Activated CD8-positive, alpha-beta memory T cell treated with anti-CD3 and anti-CD28 coated beads, Interleukin-2, amount 10 ng/mL, durations not matched to agents 7 days and 5 days (primary cell): ENCODE measurements at places on chromosomes 1 and 21. TPM values are rescaled to one million over a fixed set of nuclear protein-coding genes. Genes with fewer than 3 reads are reported as not detected.

DNA sequence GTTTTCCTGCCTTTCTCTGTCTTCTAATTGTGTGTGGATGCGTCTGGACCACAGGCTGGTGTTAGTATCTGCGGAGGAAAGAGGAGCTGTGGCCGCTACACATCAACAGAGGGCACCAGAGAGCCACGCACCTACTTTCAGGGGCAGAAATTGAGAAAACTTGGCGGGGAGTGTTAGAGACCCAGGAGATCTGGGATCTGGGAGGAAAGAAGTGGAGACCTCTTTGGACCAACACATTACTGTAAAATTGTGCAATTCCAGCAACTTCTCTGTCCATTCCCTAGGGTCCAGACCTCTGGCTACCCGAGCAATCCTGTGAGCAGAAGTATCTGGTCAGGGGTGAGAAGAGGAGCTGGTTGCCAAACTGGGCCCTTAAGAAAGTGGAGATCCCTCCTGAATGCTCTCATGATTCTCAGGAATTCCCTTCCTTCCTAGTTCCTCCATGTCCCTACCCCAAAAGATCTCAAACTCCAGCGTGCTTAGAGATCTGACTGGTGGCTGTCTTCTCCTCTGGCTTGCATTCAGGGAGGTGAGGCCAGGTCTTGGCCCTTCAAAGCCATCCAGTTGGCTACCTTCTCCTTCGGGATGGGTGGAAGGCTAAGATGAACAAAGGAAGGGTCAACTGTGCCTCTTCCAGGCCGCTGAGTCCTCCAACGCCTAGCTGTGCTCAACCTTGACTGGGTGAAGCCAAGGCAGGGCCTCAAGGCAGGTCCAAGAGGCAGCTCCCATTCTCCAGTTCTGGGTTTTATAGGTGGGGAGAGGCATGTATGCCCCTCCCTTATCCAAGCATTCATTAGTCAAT lies 1.2 kb upstream of the KIRREL1 start:
- DNase-seq: peak; percentile 47

GRCh38 chr1:12442217-12442616 lies 175.8 kb downstream of the DHRS3 start:
- no peak for DNase-seq

Gene C1orf56
- total RNA-seq: 1.2 TPM

Gene TNFRSF25
- 71.6 TPM for total RNA-seq

GRCh38 chr1:221431068-221431651 lies 310.7 kb downstream of the DUSP10 start:
- DNase-seq: no peak

Gene FTCD
- not detected for total RNA-seq

DNA sequence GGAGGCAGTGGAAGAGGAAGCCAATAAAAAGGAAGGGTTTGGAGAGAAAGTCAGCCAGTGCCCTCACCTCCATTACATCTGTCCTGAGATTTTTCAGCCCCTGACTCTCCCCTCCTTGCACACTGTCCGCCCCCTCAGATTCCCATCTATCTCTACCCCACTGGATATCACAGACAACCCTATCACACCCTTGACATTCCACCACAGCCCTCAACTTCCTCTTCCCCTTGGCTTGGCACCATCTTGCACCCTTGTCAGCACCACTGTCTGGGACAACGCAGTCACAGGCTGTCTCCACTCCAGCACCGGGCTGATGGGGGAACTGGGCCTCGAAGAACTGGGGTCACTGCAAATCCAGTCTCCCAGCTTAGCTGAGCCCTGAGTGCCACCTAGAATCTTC lies 14.2 kb upstream of the PLEKHA6 start:
- DNase-seq: no peak

- peak; percentile 74 for DNase-seq
Observed at GRCh38 chr1:53485478-53486394, 26.5 kb downstream of the DMRTB1 start.

DNA sequence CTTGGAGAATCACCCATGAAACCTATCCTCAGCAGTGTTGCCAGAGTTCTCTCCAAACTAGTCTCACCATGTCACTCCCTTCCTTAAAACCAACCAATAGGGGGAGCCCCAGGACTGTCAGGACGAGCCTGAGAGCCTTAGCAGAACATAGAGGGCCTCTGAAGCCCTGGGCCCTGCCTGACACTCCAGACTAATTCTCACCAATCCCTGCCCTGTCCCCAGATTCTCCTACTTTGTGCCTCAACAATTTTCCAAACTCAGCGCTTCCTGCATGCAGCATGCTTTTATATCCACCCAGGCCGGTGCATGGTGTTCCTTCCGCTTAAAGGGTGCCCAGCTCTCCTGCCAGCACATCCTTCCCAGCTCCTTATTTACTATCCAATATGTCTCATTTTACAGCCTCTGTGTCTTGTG lies 42.7 kb downstream of the HSD3B1 start:
- DNase-seq: no peak

Gene NOTCH2
- total RNA-seq: 90.9 TPM

DNA sequence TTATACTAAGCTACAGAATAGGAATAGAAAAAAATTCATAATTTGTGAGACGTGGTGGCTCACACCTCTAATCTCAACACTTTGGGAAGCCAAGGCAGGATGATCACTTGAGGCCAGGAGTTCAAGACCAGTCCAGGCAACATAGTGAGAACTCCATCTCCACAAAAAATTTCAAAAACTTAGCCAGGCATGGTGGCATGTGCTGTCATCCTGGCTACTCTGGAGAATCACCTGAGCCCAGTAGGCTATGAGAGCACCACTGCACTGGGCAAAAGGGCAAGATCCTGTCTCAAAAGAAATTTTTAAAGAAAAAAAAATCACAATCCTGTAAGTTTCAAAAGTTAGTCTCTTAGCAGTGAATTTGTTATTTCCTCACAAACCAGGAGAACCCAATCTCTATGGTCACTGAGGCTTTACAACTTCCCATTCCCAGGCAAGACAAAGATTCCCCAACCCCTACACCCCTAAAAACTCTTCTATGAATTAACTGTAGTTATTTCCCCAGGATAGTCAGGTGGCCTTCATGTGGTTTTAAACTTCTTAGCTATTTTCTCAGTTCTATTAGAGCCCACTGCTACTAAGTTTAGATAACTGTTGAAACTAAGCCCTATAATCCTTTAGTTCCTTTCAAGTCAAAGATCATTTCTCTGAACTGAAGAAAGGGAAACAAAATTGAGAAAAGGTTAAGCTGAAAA lies 74.5 kb downstream of the FOXJ3 start:
- no peak for DNase-seq

DNA sequence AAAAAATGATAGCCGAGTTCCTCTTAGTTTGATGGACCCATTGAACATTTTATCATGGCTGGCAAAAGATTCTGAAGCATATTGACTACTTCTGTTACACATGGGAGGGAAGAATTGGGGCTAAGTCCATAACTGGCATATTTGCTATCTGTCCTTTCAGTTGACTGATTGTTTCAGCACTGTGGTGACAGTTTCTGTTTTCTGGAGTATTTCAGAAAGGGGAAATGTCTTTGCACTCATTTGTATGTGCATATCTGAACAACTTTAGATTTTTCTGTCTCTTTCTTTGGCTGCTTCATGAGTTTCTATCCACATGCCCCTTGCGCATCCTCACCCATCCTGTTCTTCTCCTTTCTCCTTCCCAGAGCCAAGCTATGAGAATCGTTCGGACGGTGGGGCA lies 33.2 kb downstream of the SPATA46 start:
- DNase-seq: no peak

DNA sequence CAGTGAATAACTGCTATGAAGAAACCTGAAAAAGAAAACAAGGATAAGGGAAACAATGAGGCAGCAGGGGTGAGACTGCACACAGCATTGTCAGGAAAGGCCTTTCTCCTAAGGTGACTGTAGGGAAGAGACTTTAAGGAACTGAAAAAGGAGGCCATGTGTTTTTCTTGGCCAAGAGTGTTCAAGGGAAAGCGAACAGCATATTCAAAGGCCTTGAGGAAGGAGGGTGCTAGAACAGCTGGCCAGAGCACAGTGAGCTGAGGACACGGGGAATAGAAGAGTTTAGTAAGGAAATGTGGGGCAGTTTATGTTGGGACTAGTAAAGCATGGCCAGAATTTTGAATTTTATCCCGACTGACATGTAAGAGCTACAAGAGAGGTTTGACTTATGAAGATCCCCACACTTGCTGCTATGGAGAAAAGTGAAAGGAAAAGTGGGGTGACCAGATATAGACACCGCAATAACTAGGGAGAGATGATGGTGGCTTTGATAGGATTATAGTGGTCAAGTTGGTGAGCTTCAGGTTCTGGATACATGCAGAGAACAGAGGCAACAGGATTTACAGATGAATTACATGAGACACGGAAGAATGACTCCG lies 1.4 kb downstream of the RWDD2B start:
- no peak for DNase-seq

GRCh38 chr1:72051538-72051937 lies 230.8 kb downstream of the NEGR1 start:
- DNase-seq: no peak

Gene TMCC2
- total RNA-seq: 2.6 TPM

GRCh38 chr1:34696981-34697380 lies 57.9 kb upstream of the GJB5 start:
- DNase-seq: no peak

- no peak for DNase-seq
Observed at GRCh38 chr1:51644533-51645197, 27.8 kb downstream of the OSBPL9 start.

Gene INKA2
- total RNA-seq: 1.9 TPM

- DNase-seq: no peak
Observed at GRCh38 chr1:84269306-84269705, 32.2 kb upstream of the SAMD13 start.
